Cortex of kidney (tissue), 1 donor: ENCODE measurements at places on chromosomes 3 and 15.

- DNase-seq, result no peak
Measured at GRCh38 chr3:134002306-134002705, 27.4 kb downstream of the SLCO2A1 start.

DNA sequence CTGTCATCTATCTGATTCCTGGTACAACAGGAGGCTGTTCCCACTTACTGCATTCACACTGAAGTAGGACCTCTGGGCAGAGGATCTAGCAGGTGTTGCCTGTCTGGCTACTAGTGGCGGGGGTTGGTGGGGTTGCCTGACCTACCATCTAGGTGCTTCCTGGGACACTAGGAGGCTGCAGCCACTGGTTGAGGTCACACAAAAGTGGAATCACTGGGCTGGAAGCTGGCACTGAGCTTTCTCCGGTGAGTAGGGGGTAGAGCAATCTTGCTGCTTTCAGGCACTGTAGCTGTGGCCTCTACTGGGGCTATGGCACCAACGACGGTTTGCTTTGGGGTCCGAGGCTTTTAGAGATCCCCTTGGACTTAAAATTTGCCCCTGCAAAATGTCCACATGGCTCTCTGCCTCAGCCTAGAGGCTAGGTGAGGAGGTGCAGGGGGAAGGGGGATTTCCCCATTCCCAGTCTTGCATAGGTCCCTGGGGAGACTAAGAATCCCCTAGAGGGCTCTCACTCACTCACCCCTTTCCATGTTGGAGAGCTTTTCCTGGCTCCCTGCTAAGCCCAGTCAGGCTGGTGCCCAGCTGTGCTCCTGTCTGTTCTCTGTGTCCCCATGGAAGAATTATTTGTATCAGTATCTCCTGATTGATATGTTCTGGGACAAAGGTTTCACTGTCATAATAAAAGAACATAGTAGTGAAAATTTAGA, 397.7 kb upstream of the EPHA6 start:
- DNase-seq, result no peak

DNA sequence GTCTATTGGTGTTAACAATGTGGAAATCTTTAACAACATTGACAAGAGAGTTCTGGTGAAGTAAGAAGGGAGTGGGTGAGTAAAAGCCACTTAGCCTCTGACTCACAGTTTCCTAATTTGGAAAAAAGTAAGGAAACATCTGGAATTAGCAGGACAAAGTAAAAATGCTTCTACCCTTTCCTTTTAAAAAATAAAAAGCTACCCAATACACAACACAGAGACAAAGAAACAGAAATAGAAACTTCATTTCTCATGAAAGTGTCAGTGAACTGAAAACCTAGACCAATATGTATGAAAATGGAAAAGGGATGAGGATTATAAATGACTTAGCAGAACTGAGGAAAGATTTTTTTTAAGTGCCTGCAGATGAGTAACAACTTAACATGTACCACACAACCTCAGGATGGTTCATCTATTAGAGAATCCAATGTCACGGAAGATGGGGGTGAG, 65.4 kb downstream of the SSR3 start:
- DNase-seq, result no peak

DNA sequence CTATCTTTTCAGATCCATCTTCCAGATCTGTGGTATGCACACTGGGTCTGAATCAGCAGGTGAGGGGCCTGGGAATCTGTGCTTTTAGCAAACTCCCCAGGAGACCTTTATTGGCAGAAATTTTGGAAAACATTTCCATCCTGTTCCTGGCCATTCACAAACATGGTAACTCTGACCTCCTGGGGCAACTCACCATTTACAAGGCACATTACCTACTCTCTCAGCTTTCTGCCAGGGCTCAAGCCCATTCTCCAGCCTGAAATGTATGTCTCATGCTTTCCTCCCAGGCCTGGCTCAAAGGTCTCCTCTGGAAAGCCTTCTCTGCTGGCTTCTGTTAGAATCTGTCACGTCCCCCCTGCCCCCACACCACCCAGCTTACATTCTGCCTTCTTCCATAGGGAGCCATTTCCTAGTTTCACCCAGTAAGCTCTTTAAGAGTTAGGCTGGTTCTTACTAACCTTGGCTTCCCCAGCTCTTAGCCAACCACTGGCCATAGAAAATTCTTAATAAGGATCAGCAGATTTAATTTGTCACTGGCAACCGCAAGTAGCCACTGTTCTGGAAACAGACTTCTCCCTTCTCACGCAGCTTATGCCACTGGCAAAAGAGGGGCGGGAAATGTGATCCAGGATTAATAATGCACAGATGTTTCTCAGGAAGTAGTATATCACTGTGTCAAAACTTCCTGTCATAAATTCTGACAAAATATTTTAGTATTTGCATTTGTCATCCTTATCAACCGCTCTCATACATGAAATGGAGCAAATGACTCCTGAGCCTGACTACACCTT, 55.0 kb downstream of the RORA start:
- no peak for DNase-seq

- no peak for DNase-seq
Measured at GRCh38 chr3:19543212-19543841, 390.7 kb downstream of the EFHB start.
